Left lobe of liver (tissue), 2 donors: ENCODE measurements at places on chromosomes 7 and 10. TPM values are rescaled to one million over a fixed set of nuclear protein-coding genes. Genes with fewer than 3 reads are reported as not detected.

The MTERF1 gene
- total RNA-seq = 6.6 TPM

The SUN3 gene
- not detected for total RNA-seq

The CDC14C gene
- not detected for total RNA-seq

The CPXM2 gene
- 0.45 TPM for total RNA-seq

The ACTL6B gene
- not detected for total RNA-seq
